ENCODE measurements at places on chromosomes 5 and 9. TPM values are rescaled to one million over a fixed set of nuclear protein-coding genes. Genes with fewer than 3 reads are reported as not detected.
A peak's percentile ranks its signal among the peaks of the same experiment; 100 is the strongest.

DNA sequence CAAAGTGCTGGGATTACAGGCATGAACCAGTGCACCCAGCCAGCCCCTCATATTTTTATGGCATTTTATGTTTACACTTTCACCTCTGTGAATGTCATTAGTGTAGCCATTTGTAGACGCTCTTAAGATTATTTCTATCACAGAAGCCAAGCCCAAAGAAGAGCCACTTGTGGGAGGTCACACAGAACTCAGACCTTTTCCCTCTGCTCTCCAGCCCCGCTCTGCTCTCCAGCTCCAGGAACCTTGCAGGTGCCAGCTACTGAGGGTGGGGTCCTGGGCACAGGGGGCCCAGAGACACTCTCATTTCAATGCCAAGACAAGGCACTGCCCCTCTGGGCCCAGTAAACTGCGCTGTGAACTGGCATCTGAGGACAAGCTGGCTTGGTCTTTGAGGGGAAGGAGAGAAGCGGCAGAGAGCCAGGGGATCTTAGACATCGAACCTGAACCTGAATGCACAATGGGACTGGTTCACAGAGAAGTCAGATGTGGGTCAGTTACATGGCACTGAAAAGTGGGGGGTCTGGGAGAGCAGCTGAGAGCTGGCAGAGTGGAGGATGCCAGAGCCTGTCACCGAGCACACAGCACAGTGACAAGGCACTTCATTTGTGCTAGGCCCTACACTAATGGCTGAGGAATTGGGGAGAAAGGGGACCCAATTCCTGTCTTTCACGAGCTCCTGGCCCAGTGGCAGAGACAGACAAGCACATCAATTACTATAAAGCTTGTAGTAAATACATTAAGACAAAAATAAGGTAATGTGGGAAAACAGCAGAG lies 16.7 kb downstream of the ANXA6 start:
- no peak for DNase-seq

DNA sequence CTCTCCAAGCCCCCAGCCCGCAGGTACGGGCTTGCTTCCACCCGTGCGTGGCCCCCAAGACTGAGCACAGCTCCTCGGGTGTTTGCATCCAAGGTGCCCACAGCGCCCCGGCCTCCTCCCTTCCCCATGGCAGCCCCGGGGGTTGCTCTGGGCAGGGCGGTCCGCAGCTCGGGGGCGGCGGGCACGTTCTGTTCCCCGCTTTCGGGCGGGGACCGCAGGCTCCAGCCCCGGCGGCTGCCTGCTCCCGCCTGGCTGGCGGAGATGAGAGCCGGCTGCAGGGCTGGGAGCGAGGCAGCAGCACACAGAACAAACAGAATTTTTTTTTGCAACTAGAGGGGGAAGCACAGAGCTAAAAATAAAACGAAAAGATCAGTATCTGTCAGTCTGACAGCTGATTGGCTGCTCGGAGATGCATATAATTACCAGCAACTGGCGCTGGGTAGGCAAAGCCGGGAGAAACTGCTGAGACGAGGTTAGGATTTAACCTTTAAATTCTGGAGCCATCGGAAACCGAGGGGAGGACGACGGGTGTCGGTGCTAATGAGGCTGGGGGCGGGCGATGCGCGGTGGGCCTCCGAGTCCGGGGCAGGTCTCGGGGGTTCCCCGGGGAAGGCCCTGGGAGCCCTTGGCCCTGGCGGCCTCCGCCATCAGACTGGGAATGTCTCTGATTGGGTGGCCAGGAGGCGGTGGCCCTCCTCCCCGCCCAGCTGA lies 142.7 kb upstream of the IER5L start:
- peak; percentile 14 for DNase-seq

DNA sequence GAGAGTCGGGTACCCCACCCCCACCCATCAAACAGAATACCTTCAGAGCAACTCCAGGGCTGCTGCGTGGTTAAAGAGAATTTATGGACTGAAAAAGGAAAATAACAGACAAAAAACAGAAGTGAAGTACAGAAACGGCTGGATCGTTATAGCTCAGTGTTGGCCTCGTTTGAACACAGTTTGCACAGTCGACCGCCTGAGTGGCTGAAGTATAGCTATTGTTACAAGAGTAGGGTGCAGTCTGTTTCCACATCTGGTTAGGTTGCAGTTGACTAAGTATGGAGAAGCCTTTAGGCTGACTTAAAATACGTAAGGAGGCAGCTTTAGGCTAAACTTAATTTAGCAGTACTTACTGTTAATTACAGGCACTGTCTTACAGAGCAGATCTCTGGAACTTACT lies 121.2 kb downstream of the GCNT1 start:
- DNase-seq, result no peak

DNA sequence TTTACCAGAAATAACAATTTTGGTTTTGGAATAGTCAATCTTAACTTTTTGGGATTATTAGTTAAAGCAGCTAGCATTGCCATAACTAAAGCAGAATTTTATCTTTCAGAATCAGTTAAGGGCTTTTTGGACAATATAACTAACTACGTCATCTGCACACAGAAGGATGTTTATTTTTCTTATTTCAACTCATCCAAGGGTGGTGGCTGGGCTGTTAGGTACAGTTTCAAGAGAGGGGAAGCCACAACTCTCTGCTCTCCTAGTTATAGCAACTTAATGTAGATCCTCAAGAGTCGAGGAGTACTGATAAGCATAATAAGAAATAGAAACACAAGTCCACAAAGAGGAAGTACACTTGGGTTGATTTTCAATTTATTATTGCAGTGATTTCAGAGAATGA lies 65.6 kb downstream of the ANKRD55 start:
- DNase-seq, result no peak

GRCh38 chr5:65191554-65192135 lies 290.1 kb downstream of the ADAMTS6 start:
- DNase-seq, result no peak

DNA sequence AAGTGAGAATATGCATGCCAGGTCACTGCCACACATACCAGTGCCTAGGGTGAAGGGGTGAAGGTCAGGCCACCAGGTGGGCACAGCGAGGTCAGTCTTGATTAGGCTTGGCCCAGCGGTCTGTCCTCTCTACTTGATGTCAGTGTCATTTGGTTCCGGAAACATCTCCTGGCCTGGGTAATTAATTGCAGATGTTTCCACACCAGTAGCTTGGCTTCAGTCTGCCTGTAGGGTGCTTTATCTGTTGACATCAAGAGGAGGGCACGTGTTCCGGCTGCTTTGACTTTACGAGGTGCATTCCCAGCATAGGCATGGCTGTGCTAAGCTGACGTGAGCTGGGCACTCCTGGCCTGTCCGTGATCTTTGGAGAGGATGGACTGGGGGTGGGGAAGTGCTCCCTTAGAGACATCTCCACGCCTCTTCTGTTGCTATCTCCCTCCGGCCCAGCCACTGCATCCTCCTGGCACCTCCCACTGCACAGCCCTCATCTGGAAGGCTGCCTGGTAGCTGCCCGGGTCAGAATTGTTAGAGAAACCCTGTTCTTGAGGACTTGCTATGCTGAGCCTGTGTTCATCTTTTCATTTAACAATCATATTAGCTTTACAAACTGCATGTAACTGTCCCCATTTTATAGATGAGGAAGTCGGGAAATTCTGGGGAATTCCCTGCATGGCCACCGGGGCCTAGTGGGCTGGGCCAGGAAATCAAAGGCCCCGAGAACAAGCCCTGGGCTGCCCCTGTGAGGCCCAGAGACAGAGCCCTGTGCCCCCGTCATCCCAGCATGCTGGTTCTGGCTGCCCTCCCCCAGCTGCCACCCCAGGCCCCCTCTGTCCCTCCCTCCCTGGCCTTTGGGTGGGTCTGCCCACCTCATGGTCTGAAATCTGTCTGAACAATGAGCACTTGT lies 29.1 kb downstream of the JADE2 start:
- DNase-seq, result no peak

GRCh38 chr9:14812806-14813205 lies 90.3 kb upstream of the CER1 start:
- no peak for DNase-seq

DNA sequence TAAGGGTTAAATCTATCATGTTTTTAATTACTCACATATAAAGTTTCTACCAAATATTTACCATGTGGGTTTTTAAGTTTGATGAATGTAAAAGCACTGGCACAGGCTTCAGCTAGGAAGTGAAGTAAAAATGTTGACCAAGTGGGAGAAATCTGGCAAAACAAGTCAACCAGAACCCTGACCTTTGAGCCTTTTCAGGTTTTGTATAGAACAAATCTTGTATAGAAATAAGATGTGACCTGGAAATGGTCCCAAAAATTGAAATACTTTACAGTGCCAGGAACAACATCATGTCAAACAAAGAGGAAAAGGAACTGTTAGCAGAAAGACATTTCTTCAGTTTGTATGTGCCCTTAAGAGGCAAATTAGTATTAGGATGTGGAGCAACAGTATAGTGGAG lies 137.6 kb downstream of the CCDC192 start:
- DNase-seq, result no peak

DNA sequence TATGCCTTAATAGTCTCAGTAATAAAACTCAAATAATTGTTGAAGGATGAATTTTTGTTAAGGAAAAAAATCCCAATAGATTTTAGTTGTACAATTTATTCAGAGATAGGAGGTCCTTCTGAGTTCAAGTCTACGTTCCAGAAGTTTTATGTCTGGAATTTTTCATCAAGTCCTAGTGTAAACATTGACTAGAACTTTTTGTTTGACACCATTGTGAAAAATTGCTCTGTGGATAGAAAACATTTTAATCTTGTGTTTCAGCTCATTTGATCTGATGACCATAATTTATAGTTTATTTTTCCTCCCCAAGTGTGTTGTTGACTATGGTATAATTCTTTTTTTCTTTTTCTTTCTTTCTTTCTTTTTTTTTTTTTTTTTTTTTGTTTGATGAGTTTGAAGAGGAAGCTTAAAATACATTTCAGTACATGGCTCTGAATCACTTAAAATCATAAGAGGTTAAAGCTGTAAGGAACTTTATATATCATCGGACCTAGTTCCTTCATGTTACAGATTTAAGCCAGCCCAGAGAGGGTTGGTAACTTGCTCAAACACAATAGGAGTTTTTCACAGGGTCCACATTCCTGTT lies 20.7 kb downstream of the ITGA1 start:
- DNase-seq, result no peak

DNA sequence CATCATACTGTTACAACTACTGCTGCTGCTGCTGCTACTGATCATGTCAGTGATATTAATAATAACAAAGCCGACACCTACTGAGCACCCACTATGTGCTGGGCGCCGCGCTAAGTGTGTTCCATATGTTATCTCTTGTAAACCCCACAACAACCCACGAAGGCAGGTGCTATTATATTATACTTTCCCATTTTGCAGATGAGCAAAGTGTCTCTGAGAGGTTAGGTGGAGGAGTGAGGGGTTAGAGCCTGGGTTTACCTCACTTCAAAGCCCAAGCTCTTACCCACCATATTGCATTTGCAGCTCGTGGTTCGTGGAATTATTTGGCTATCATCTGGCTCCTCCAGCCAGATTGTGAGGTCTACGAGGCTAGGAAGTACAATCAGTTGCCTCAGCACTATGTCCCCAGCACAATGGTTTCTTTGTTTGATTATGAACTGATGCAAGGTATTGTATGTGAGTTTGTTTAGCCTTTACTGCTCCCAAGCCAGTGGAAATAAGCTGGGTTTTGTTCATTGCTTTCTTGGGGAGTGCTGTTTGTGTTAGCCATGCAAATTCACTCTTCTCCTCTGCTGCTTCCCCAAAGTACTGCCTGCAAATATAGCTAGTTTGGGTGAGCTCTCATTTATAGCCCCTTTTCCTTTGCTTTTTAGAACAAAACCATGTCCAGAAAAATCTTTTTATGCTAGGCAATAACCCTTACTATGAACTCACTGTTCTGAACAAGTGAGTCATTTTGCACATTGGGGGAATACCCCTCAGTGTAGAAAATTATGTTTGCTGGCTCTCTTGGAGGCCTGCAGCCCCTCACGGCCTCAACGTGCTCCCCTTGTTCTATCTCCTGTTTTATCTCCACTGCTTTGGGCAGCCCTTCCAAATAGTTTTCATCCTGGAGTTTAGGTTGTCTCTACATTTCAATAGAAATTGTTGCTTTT lies 47.9 kb downstream of the ALG2 start:
- no peak for DNase-seq

DNA sequence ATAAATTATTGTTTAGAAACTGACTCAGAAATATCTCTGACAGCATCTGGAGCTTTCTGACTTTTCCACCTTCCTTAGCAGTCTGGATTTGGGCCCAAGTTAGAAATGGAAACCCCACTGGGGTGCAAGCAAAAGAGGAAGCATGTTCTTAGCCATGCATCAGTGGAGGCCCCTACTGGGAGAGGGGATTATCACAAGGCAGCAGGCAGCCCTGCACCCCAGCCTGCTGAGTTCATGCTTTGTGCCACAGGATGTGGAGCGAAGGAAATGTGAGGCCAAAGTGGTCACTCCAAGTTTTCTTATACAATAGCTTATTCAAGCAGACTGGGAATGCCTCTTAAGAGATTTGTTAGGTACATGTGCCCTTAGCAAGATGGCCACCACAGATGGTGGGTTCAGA lies 146.5 kb upstream of the TLX3 start:
- DNase-seq, result peak; percentile 73

The TAF11L10 gene
- not detected for total RNA-seq

The RASGEF1C gene
- not detected for total RNA-seq

The PAEP gene
- total RNA-seq, result not detected

The ASS1 gene
- total RNA-seq, result 1.3 TPM

The TBC1D13 gene
- 22.4 TPM for total RNA-seq

The TLX3 gene
- total RNA-seq, result not detected

The SMIM33 gene
- total RNA-seq, result not detected

The GBGT1 gene
- total RNA-seq, result 4.3 TPM
